Stimulated activated CD4-positive, alpha-beta T cell treated with anti-CD3 and anti-CD28 coated beads, Interleukin-1b, Interleukin-23, amount 100 ng/mL, for 48 hours (primary cell): ENCODE measurements at places on chromosomes 1 and 21.

GRCh38 chr1:103489935-103490334 is 35.6 kb upstream of the RNPC3 start:
- no peak for DNase-seq

DNA sequence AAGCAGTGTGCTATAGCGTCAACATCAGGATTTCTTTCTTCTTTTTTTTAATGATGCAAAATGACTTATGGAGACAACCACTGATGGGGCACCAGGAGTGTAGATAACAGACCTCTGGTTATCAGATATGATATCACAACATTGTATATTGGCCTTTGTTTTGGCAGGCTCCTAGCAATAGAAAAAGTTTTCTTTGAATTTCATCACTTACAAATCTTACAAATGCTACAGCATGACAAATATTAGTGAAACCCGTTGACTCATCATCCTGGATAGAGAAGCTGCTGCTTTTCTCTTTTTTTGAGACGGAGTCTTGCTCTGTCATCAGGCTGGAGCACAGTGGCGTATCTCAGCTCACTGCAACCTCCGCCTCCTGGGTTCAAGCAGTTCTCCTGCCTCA is 92.9 kb downstream of the LTN1 start:
- no peak for DNase-seq

GRCh38 chr1:35708441-35708921 is 10.2 kb downstream of the C1orf216 start:
- peak; percentile 19 for DNase-seq

DNA sequence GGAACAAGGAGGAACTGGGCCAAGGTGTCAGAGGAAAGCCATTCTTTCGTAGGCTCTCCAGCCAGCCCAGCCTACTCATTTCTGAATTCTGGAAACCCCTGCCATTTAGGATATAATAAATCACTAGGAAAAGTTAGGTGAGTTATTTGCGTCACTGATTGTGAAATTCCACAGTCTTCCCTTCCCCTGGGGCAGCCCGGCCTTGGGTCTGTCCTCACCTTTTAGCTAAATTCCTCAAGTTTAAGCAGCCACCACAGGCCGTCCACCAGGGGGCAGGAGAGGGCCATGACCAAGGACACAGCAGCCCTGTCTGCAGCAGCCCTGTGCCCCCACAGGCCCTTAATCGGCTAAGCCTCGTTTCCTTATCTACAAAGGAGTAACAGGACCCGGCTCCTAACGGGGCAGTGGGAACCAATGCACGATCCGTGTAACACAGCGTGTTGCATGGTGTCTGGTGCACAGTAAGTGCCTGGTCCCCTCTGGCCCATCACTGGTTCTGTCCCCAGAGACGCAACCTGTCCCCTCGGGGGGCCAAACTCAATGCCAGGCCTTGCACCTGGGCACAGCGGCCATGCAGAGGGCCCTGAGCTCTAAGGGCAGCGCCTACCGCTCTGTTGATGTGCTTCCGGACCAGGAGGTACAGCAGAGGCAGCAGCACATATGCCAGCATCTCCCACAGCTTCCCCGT is 18.1 kb downstream of the GPR157 start:
- peak; percentile 84 for DNase-seq

GRCh38 chr1:246795906-246796694 is 71.9 kb downstream of the SCCPDH start:
- DNase-seq: no peak

DNA sequence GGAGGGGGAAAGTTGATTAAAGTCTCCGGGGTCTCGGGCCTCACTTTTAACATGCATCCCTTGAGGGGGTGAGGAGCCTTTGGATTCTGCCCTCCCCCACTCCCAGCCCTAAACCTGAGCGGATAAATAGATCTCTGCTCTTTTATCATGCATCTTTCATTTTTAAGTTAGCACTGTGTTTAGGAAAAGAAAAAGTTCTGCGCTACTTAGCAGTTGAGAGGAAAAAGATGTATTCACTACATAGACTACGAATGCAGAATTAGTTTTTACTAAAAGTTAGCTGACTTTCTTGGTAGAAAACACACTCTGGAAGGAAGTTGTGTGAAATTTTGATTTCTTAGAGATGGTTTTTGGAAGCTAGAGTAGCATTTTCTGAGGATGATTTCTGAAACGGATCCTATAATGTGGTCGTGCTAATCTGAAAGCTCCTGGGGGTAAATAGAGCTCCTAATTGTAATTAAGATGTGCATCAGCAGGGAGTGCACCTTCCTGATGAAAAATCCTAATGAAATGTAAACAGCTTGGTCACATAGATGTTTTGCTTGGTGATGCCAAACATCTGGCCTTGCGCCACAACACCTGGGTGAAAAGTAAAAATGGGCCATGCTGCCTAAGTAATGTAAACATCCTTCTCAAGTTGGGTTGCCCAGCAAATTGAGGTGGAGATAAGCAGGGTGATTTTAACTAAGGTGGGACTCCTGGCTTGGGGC is 1.8 kb downstream of the ROR1 start:
- DNase-seq: no peak

- DNase-seq: no peak
These were observed 261.3 kb upstream of the ESRRG start for GRCh38 chr1:216984536-216984935.

DNA sequence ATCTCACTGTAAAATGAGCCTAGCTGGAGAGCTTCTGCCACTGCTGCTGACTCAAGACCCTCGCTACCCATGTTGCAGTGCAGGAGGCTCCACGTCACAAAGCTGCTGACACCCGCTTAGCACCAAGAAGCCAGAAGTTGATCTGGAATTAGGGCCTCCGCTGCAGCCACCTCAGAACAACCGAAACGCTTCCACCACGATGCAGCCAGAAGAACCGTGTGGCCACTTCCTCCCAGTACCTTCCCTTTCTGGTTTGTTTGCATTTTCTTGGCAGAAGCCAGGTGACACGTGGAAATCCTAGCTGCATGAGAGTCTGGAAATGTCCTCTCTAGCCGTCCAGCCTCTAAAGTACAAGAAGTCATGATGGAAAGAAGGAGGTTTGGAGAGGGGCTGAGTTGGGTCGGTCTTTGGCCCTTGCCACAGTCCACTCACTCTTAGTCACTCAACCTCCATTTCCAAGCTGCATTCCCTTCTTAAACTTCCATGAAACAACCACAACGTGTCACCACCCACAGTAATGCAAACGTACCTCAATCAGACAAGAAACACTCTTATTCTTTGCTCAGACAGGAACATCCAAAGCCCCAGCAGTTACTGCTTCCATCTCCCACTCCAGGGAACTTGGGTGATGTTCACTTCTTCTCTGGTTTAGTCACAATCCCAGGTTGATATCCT is 10.0 kb upstream of the CDA start:
- DNase-seq: no peak

DNA sequence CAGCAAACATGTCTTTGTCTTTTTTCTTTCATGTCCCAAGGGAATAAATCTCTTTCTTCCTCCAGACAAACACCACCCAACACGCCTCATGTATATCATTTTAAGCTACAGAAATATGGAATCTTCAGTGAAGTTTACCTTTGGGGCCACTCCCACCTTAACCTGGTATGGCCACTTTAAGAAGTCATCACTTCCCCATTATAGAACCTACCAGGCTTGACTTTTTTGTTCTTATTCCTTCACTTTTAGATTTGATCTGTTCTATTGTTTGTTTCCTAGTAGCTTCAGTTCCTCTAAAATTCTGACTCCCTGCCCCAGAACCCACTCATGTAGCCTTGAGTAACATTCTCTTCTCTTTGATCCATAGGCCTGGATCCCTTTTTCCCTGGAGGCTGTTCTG is 226.3 kb downstream of the HLX start:
- no peak for DNase-seq

DNA sequence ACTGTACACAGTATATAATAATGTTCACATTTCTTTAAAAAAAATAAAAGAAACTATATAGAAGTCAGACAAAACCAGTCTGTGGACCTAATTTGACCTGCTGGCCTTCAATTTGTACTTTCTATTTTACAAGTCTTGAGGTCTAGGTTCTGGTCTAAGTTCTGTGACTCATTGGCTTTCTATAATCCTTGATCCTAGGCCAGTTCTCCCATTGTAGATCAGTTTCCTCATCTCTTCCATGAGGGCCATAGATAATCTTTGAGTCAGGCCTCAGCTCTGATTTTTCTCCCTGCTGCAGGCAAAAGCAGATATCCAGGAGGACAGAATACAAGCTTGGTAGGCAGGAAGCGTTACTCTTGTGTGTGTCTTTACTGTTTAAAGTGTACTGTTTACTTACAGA is 603.7 kb upstream of the CAMK1G start:
- DNase-seq: no peak

GRCh38 chr1:181392613-181393220 is 90.6 kb upstream of the CACNA1E start:
- DNase-seq: no peak

DNA sequence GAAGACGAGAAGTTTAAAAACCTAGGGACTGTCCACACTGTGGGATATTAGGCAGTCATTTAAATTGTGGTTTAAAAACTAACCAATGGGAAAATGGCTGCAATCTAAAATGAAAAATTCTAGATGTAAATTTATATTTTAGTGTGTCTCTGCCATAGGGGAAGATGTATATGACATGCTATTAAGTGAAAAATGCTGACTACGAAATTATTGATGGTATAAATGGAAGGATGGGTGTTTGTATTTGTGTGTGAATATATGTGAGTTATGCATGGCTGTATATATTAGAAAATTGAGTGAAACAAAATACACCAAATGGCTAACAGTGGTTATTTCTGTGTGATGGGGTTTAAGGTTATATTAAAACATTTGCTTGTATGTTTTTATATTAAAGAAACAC is 260.7 kb downstream of the AJAP1 start:
- DNase-seq: no peak

DNA sequence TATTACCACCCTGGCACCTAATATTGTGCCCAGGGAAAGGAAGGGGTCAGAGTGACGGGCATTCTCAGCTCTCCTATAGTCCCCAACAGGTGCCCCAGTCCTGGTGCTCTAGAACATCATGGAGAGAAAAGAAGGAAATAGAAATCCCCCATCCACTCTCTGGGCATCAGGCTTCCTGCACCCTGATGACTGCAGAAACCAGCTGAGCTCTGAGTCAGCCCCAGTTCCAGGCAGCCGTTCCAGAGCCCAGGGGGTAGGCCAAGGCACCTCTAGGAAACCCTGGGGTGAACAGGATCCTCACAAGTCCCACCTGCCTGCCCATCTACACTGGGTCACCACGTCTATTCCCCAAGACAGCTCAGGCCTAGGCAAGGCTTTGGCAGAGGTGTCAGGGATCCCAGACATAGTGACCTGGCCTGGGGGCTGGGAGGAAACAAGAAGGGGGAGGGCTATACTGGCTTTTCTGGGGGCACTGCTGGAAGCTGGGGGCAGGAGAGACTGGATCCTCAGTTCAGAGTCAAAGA is 709 bp downstream of the NECTIN4 start:
- DNase-seq: no peak

DNA sequence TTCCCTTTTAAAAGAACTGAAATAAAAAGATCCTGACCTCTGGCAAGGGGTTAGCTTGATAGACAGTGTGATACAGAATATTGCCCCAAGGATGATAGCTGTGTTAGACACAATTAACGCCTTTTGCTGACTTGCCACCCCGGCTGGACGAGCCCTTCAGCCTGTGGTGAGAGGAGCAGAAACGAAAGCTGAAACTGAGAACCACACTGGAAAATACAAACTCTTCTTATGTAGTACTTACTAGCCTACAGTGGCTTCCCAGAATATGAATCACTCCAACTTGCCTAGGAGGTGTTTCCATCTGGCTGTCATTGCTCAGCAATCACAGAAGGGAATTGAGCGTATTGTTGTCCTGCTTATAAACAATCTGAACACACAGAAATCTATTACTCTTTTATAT is 22.9 kb downstream of the SAMSN1 start:
- DNase-seq: peak; percentile 48

GRCh38 chr1:231107600-231108326 is 54.1 kb upstream of the TRIM67 start:
- DNase-seq: no peak

GRCh38 chr21:37967036-37967435 is 50.8 kb upstream of the KCNJ6 start:
- DNase-seq: no peak

DNA sequence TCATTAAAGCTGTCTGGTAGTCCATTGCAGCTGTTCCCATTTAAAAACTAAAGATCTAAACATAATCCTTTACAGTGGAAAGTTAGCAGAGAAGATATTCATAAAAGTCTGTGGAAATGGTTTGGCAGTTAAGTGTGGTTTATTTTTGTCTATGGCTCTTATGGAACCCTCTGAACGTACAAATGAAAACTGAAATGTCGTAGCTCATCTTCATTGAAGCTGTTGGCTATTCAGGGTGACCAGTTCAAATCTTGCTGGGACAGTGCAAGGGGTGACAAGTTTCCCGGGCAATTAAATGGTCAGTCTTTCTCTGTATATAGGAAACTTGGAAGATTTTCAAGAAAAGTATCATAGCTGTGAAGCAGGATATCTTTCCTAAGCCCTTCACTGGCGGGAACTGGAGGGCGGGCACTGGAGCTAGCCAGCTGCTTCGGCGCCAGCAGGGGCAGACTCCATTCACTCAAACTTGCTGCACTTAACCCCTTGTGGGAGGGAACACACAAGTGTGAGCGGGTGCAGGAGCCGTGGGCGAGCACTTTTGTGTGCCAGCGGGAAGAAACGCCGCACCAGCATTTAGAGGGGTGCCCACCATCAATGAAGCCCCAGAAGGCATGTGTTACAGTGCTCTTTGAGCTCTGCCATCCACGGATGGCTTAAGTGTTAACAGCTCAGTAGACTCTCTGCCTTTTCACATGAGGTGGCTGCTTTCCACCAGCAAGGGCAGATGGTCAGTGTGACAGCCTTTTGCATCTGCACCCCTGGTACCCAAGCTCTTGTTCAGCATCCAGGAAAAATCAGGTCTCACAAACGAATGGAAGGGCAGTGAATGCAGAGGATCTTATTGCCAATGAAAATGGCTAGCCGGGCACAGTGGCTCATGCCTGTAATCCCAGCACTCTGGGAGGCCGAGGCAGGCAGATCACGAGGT is 232.1 kb upstream of the KAZN start:
- no peak for DNase-seq

DNA sequence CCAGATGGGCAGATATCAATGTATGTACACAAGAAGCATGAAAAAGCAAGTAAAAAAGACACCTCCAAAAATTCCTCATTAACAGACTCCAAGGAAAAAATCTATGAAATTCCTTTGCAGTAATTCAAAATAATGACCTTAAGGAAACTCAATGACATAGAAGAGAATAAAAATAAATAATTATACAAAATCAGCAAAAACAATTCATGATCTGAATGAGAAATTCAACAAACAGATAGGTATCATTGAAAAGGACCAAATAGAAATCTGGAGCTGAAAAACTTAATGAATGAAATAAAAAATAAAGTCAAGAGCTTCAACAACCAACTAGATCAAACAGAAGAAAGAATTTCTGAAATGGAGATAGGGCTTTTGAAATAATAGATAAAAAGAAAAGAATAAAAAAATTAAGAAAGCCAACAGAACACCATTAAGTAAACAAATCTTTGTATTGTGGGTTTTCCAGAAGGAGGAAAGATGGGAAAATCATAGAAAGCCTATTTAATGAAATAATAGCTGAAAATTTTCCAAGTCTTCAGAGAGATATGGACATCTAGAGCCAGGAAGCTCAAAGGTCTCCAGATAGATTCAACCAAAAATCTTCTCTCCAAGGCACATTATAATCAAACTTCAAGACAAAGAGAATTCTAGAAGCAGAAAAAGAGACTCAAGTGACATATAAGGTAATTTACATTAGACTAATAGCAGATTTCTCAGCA is 52.0 kb upstream of the KCNK1 start:
- DNase-seq: no peak

GRCh38 chr1:23126200-23126599 is 42.5 kb downstream of the LUZP1 start:
- DNase-seq: no peak
